ENCODE measurements at places on chromosomes 3 and 15.
A peak's percentile ranks its signal among the peaks of the same experiment; 100 is the strongest.

DNA sequence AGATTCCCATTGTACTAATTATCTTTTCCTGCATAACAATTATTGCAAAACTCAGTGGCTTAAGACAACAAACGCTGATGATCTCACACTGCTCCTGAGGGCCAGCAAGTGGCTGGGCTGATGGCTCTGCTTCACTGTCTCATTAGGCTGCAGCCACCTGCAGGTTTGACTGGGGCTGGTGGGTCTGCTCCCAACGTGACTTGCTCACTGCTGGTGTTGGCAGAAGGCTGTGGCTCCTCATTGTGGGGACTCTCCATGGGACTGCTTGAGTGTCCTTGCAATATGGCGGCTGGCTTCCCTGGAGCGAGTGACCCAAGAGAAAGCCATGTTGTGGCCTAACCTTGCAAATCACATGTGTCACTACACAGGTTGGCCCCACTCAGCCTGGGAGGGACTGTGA lies 71.1 kb downstream of the PLXNA1 start:
- peak; percentile 30 for DNase-seq

GRCh38 chr15:47708161-47708980 lies 8.9 kb upstream of the SEMA6D start:
- DNase-seq = no peak

DNA sequence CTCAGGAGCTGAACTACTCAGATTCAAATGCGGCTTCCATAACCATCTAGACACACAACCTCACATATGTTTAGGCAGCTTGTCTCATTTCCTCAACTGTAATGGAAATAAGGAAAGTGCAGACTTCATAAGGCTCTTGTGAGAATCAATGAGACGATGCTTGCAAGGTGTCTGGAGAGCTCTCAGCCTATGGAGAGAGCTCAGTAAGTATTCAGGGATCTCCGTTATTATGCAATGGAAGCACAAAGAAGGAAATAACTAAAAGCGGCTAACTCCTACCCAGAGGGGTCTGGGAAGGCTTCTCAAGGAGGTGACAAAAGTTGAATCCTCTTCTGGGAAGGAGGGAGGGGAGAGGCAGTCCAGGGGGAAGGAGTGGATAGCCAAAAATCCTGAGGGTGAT lies 50.1 kb upstream of the LIPC start:
- no peak for DNase-seq

DNA sequence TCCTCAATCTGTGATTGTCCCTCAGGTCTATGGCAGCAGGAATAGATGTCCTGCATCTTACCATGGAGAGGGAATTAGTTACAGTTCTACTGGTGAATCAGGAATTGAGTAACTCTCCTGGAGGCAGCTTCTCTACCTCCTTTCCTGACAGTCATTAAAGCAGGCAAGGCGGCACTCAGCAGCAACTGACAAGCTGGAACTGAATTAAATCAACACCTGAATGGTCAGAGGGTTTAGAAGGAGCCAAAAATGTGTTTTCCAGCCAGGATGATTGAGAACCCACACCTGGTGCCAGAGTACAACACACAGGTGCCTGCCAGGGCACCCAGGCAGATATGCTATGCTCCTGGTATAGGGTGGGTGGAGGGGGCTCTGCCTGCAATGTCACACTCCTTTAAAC lies 43.1 kb upstream of the TIPARP start:
- peak; percentile 86 for DNase-seq

DNA sequence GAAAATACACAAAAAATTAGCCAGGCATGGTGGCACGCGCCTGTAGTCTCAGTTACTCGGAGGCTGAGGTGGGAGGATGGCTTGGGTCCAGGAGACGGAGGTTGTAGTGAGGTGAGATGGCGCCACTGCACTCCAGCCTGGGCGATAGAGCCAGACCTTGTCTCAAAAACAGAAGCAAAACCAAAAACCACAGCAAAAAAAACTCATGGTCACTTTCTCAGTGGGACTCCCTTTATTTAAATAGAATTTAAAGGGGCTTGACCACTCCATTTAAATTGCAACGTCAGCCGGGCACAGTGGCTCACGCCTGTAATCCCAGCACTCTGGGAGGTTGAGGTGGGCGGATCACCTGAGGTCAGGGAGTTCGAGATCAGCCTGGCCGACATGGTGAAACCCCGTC lies 32.8 kb downstream of the ARHGAP31 start:
- DNase-seq = no peak

GRCh38 chr3:55440104-55440708 lies 46.9 kb downstream of the WNT5A start:
- no peak for DNase-seq

- DNase-seq = peak; percentile 86
These were observed 237.4 kb upstream of the TRIM42 start for GRCh38 chr3:140440446-140440845.

GRCh38 chr3:87307805-87308204 lies 31.4 kb upstream of the POU1F1 start:
- peak; percentile 34 for DNase-seq

DNA sequence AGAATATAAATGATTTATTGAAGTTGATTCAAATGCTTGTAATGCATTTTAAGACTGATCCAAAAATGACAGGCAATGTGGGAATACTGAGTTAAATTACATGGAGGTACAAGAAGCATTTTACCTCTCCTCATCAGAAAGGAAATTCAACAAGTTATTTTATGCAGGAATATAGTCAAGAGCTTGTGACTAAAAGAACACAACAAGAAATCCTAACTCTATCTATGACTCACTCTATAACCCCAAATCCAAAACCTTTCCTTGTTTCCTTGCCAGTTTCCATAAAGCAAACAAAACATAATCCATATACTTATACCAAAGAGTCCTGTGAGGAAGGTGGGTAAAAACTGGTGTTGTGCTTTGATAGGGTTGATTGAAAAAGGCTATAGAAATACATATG lies 30.8 kb downstream of the SIN3A start:
- DNase-seq = peak; percentile 25

DNA sequence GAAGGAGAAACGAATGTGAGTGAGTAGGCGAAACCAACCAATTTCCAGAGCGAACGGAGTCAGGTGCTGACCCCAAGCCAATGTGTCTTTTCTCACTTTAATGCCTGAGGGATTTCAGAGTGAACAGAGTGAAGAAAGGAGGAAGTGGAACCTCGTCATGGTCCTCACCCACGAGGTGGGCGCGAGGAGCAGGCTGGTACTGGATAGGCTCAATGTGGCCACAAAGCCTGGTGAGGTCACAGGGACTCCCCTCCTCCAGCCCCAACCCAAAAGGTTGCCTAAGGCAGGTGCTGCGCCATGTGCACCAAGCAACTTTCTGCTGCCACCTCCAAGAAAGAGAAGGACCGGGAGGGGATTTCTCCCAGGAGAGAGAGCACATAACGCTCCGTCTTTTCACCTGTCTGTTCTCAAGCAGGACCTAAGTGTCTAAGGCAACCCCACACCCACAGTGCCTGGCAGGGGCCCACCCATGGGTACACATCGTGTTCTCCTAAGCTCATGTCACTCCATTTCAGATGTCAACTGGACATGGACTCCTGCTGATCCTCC lies 3.8 kb downstream of the NRROS start:
- DNase-seq = no peak

- DNase-seq = peak; percentile 41
These were observed 102.4 kb downstream of the MSL2 start for GRCh38 chr3:136093771-136094170.

GRCh38 chr3:45623393-45623792 lies 28.8 kb downstream of the LIMD1 start:
- no peak for DNase-seq

DNA sequence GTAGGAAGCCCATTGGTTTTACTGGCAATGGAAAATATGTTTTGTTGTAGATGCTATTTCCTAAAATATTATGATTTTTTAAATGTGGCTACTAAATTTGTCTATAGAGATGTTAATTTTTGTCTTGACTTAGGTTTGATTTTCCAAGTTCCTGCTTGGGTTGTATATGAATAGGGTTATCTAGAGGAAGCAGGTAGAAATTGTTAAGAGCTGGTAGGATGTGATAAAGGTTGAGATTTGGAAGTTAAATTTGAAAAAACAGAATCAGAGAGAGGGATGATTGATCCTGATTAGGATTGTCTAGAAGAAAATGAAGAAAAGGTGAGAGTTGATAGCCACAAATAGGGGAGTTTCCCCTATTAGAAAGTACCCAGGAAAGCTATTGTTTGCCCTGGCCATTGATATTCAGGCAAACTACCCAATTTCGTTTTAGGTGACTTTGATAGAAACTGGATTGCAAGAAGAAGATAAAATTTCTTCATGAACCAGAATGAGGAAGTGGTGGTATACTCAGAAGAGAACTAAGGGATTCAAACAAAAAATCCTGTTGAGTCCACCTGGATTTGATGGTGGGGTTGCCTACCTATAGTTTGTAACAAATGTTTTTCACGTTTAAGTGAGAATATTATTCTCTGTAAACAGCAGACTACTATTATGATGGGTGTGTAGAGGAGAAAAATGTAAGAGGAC lies 91.2 kb upstream of the PHLDB2 start:
- no peak for DNase-seq

Data from epithelial cell of esophagus (primary cell).